Stimulated activated CD4-positive, alpha-beta T cell treated with anti-CD3 and anti-CD28 coated beads, Interleukin-1b, Interleukin-23, amount 100 ng/mL, for 24 hours (primary cell): ENCODE measurements at places on chromosomes 4 and X.

DNA sequence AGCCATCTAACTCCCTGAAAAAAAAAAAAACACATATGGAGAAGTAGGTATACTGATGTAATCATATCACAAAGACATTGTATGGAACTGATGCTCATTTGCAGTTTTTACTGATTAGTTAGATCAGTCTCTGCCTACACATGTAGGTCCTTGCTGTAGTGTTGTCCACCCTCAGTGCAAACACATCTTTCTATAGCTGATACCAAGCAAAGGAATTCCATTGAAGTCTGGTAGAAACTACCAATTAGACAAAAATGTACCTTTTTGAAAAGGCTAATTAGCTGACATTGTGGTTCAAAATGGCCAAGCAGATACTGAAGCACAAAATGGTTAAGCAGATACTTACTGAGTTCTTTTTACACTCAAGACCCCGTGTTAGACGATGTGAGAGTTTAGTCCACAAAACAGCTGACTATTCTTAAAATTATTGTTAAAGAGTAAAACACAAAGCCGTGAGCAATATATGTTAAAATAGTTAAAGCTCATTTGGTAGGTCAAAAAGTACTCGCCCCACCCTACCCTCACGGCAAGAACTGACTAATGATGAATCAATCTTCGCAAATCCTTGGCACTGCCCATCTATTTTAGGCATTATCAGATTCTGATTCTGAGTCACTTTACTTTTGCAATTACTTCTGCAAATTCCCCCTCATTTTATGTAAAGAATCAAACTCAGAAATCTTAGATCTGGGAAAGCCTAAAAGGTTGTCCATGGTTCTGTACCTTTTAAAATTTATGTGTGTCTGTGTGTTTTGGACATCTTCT lies 40.4 kb downstream of the COL4A6 start:
- DNase-seq: no peak

DNA sequence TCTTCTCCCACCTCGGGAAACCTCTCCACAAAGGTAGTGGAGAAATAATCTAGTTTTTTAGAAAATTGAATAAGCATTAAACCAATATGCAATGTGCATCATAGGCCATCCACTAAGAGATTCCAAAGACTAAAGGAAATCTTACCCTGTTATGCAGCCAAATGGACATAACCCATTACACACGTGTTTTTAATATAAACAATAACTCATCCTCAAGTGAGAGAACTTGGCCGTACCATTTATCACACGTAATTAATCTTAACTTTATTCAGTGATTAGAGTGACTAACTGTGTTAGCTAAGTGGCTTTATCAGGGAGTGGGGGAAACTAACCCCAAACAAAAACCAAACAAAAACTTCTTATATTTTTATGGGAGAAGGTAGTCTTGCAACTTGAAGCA lies 57.8 kb downstream of the AFM start:
- DNase-seq: no peak

DNA sequence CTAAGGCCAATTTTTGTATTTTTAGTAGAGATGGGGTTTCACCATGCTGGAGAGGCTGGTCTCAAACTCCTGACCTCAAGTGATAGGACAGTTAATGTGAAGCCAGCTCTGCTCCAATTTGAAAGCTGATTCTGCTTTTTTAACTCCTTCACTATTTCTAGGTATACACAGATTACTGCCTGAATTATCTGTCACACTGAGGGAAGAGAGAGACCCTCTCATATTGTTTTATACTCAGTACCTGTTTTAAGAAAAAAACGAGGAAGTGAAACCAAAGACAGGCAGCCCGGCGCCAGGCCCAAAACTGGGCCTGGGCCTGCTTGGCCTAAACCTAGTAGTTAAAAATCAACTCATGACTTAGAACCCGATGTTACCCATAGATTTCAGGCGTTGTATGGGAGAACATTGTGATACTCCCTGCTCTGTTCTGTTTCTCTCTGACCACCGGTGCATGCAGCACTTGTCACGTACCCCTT lies 1601.5 kb upstream of the PCDH10 start:
- DNase-seq: no peak

- DNase-seq: no peak
These were observed 47.0 kb upstream of the NKAP start for GRCh38 chrX:119990556-119991004.

- DNase-seq: no peak
These were observed 465.0 kb downstream of the IL15 start for GRCh38 chr4:142101401-142101800.

DNA sequence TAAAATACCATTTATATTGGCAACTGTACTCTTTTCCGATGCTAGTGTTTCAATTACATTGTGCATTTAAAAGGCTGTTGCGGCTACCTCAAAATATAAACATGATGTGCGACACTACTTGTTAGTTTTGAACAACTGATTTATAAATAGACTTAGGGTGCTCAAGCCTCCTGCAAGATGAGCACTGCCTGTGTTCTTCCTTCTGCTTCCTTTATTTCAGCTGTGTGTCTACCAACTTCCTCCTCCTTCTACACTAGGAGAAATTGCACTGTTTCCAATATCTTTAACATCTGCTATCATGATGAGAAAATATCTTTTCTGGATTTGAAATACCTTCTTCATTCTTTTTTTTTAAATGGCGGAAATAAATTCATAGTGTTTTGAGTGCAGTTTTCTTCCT lies 24.0 kb downstream of the TET2 start:
- DNase-seq: no peak

DNA sequence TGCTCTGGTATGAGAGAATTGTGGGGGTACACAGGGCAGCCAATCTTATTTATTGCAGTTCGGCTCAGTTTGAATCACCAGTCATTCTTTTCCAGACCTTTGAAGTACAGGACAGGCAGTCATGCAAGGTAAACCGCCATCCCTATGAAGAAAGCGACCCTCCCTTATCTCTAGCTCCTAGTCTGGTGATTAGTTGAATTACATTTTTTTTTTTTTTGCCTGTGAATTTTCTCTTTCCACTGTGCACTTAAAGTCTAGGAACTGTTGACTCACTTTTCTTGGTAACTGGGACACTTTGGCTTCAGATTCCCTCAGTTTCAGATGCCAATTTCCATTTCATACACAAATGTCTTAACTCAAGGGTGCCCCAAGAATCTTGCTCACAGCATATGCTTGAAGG lies 82.4 kb upstream of the FAM9C start:
- DNase-seq: no peak
